Stimulated activated CD4-positive, alpha-beta T cell treated with anti-CD3 and anti-CD28 coated beads, Interleukin-1b, Interleukin-23, amount 100 ng/mL, for 1 hour (primary cell): ENCODE measurements at places on chromosomes 11 and 22.

DNA sequence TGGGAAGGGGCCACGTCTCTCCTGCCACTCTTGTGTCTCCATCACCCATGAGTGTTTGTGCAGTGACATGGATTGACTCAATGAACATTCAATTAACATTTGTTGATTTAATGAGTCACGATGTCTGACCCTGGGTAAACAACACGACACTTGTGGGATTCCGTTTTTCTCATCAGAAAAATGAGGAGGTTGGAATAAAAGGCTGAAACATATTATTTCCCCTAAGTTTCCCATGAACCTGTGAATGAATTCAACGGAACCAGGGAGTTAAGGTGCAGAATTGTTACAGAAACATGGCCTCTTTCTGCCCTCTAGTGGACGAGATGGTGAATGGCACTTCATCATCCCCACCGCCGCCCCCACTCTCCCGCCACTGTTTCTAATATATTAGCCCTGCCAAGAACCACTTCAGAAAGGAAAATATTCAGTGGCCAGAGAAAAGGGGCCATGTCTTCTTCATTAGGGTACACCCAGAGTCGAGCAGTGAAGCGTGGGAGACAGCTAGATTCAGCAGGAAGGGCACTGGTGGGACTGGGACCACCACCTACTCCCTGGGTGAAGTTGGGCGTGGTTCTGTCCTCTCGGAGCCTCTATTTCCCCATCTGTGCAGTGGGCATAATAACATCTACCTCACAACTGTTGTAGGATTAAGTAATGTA, 46.3 kb upstream of the SYT13 start:
- peak; percentile 23 for DNase-seq

GRCh38 chr11:46119352-46120216, 1.7 kb downstream of the PHF21A start:
- DNase-seq = peak; percentile 29

GRCh38 chr11:126526471-126526870, 171.0 kb downstream of the ST3GAL4 start:
- DNase-seq = no peak

GRCh38 chr11:121722431-121723245, 269.9 kb upstream of the SORL1-AS1 start:
- DNase-seq = no peak

DNA sequence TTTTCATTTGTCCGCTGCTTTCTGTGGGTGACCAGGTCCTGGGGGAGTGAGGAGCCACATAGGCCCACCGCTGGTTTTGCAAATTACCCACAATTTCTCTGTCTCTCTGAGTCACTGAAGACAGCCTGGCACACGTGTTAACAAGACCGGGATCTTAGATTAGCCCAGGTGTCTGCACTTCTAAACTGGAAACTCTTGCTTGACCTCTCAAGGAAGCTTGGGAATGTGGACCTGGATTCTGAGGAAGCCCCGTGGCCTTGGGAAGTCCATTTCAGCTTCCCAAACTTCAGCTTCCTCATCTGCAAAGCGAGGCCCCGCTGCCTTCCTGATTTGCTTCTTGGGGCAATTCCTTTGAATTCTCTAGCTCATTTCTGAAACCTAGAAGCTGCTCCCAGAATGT, 119.9 kb downstream of the KIAA1671 start:
- DNase-seq = no peak

- DNase-seq = no peak
These were observed 154.5 kb upstream of the C11orf87 start for GRCh38 chr11:109267293-109268095.

GRCh38 chr11:74696500-74696899, 34.7 kb downstream of the CHRDL2 start:
- no peak for DNase-seq

- no peak for DNase-seq
These were observed 204.4 kb downstream of the ADAMTS15 start for GRCh38 chr11:130652671-130653335.

DNA sequence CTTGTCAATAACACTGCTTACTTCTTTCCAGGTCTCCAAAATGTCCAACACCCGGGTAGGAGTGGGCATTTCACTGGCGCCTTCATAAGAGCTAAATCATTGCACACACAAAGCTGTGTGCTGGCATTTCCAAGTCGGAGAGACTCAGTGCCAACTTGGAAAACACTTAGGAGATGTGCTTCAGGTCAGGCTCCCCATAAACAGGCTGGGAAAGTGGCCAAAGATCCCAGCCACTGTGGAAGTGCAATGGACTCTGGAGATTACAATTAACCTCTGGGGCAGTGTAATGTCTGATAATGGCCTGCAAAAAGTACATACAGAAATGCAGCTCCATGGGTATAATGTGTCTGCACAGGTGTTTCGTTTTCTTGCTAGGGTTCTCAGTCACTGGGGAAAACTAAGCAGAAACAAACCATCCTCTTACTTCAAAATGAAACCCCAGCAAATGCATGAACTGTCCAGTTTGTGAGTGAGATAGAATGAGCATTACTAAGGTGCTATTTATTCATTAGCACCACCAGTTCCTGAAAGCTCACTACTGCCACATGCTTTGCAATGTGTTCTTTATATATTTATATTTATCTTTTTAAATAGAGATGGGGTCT, 79.0 kb downstream of the ABTB2 start:
- DNase-seq = no peak

DNA sequence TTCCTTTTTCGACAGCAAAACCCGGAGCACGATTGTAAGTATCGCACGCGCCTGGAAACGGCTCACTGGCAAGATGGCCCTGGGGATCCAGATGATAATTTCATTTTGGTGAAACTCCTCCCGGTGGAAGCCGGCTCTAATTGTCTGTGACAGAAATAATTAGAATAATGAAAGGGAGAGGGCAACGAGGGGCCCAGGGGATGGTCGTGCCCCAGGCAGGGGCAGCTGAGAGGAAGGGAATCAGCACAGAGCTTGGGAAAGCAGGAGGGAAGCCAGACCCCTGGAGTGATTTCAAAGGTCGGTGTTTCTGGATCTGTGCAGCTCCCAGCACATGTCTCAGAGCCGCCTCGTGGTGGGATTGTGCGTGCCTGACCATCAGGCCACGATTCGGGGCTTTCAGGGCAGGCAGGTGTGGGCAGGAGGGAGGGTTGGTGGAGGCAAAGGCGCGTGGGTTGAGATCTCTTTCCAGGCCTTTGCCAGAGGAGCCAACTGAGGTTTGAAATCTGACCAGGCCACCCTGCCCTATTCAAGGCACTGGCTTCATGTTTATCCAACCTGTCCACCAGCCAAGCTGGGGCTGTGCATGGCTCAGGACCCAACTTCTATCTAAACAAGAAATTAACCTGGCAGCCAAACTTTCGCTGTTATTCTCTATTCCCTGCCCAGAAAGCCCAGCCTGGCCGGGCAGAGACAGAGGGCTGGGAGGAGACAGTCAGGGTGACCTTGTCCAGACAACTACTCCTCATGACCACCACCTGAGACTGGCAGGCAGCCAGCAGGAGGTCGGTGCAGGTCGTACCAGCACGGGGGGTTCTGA, 27.8 kb downstream of the ANO1 start:
- no peak for DNase-seq

GRCh38 chr22:44702479-44703198, 635 bp downstream of the PRR5 start:
- no peak for DNase-seq

- DNase-seq = no peak
These were observed 84.9 kb upstream of the RAB1B start for GRCh38 chr11:66183494-66184048.

DNA sequence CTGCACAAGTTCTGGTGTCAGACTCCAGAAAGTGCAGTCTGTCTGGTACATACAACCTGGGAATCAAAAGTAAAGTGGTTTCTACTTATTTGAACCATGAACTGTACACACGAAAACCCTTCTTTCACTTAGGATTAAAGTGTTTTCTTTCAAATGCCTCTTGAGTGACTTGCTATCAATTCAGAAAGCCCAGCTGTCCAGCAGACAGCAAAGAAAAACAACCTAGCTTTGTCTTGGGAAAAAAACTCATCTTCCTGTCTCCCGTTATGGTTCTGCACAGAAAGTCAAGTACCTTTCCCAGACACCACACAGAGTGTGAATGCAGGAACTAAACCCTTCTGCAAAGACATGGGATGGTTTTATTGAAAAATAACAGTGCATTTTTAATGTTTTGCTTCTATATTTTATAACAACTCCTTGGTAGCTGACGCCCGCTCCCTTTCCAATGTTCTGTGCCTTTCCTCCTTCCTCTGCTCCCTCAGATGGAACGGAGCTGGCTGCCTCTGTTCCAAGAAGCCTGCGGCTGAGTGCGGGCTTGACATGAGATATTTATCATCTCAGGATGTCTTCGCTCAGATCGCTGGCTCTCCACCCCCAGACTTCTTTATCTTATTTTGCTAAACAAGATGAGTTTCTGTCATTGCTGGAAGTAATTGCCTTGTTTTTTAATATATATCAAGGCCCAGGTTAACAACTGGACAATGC, 322.3 kb upstream of the B3GAT1 start:
- no peak for DNase-seq

DNA sequence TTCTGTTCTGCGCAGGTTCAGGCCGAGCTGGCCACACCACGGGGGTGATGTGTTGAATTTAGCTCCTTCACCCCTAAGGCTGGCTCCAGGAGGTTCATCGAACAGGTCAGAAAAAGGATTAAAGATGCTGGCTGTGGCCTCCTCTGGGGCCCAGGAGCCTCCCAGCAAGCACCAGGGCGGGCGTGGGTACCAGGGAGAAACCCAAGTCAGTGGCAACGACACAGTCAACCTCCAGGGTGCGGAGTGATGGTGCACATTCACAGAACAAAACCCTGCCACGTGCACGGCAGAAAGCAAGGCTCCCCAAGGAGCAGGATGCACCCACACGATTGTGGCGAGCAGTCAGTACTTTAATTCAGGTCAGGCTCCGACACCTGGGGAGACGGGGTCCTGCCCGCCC, 10.8 kb downstream of the C11orf24 start:
- DNase-seq = no peak

DNA sequence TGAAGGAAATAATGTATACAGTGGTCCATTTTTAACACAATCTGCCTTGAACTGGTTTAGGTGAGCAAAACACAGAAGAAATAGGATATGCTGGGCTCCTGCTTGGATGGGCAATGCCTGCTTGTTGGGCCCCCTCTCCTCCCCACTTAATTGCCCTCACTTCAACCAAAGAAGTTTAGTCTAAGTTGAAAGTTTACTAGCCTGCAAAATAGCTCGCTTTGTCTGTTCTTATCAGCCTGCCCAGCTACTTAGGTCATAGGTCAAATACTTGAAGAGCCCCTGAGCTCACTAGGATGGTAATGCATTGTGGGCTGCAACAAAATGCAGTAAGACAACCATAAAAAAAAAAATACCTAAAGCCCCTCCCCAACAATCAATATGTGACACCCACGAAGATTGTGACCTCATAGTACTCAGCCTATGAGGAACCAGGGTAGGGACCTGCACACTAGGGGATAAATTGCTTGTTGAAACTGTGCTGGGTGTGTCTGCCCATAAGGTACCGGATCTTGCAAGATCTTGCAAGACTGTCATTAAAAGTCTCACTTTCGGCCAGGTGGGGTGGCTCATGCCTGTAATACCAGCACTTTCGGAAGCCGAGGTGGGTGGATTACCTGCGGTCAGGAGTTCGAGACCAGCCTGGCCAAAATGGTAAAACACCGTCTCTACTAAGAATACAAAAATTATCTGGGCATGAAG, 10.9 kb downstream of the DRICH1 start:
- no peak for DNase-seq

DNA sequence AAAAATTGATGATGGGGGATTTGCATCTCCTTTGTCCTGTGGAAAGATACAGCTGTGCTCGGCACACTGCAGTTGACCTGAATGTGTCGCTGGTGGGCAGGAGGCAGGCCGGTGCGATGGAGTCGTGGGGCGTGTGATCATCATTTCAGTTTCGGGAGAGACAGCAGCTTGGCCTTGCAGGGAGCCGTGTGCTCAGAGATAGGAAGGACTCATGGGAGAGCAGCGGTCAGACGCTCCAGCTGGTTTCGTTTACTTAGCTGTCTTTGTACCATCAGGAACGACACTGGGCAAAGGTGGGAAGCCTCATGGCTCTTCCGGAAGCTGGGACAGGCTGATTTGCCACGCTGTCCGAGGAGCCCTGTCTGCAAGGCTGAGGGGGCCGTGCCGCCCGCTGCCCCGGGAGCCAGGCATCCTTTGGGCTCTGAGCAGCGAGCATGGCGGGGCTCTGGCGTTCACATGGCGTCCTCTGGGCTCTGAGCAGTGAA, 32.7 kb downstream of the GRAMD4 start:
- no peak for DNase-seq

DNA sequence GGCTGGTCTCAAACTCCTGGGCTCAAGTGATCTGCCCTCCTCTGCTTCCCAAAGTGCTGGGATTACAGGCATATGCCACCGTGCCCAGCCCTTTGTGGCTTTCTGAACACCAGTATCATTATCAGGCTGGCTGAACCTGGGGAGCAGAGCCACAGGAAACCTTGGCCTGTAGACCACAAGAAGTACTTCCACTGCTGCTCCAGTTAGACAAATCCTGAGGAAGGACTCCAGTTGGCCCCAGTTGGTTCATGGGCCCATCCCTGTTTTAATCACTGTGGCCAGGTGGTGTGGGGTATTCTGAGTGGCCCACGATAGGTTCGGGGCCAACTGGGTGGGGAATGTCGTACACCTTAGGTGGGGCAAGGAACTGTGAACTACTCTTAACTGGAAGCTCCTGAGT, 5.5 kb upstream of the DUSP18 start:
- DNase-seq = no peak

DNA sequence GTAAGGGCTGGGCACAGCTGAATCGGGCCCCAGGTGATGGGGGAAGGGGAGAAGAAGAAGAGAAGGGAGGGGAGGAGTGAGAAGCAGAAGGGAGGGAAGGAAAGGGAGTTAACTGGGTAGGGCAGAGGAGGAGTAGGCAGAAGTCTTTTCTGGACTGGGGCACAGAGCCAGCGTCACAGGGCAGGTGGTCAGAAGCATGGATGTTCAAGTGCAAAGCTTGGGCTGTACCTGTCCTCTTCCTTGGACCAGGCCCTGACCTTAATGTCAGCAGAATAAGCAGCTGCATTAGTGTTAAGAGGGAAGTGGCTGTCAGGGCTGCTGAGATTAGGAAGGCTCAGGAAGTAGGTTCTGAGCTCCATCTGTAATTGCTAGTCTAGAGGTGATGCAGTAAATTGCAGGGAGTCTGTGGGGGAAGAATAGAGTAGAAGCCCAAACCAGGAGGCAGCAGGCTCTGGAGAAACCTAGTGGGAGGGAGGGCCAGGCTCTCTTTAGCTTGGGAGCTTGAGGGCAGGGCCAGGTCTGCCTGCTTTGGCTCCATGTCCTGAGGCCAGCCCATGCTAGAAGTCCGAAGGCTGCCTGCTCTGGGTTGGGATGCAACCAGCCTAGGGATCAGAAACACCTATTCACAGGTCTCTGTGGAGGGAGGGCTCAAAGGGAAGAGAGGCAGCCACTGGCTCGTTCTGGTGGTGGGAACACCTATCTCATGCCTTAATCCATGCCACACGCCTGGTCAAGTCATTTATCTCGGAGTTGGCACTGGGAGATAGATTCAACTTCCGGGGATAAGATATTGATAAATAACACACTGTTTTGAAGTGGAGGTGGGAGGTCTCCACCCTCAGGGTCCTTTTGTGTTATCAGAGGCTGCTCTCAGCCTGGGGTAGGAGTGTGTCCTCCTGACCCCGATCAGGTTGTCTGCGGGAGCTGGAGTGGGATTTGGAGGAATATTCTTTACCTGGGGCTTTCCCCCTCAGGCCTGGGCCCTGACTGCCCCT, 1.7 kb upstream of the UCP3 start:
- DNase-seq = no peak
